ENCODE measurements at places on chromosomes 2 and 18.

DNA sequence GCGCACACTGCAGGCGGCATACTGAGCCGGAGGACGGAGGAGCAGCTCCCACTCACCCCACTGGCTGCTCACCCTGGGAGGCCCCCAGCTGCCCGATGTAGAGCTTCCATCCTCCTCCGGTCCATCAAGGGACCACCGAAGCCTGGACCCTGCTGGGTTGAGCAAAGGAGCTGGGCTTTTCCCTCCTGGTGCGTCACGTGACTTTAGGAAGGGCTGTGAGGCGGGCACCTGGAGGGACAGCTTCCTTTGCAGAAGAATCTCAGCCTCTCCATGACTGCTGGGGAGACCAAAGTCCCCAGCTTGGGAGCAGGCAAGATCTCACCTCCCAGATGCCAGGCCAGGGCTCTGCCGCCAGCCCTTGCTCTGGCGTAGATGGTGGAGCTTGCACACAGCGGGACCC, 102.7 kb downstream of the TWIST2 start:
- DNase-seq, result no peak

DNA sequence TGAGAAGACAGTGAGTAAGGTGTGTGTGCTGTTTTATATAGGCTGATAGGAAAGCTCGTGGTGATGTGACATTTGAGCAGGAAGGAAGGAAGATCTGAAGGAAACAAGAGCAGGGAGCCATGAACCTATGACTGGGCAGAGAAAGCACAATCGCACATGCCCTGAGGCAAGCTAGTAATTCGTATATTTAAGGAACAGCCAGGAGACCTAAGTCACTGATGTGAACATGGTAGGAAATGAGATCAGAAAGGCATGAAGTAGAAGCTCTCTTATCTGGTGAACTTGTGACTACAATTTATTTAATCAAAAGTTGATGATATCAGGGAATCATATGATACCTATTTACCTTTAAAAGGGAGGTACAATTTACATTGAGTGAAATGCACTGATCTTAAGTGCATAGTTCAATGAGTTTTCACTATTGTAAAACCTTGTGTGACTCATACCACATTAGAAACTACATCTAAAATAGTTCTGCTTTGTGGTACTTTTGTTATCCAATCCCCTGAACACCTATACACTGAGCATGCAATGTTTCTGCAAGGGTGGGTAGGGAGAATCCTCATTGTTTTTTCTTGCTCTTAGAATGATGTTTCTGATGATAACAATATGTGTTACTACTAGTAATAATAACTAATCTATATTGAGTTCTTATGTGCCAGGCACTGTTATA, 67.5 kb downstream of the GALNT13 start:
- DNase-seq, result no peak

DNA sequence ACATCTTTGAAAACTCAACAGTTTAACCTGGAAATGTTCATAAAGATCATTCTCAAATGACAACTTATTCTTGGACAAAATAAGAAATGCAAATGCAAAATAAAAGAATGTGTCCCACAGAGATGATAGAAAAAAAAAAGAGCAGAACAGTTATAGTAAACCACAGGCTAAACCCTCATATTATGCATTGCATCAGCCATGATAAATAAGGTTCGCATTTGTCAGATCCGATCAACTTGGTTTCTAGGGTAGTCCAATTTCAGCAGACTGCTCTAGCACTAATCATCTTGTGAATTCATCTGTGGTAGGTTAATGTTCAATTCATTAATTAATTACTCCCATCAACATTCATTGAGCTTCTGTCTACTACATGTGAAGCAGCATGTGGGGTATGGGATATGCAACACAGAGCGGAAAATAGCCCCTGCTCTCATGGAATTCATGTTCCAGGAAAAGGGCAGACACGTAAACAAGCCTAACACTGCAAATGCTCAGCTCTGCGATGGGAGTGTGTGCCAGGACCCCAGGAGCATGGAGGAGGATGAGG, 316.2 kb upstream of the REV1 start:
- DNase-seq, result no peak

GRCh38 chr2:118202707-118203303, 114.5 kb downstream of the INSIG2 start:
- peak; percentile 63 for DNase-seq

GRCh38 chr2:172856606-172857005, 121.0 kb downstream of the RAPGEF4 start:
- DNase-seq, result no peak

DNA sequence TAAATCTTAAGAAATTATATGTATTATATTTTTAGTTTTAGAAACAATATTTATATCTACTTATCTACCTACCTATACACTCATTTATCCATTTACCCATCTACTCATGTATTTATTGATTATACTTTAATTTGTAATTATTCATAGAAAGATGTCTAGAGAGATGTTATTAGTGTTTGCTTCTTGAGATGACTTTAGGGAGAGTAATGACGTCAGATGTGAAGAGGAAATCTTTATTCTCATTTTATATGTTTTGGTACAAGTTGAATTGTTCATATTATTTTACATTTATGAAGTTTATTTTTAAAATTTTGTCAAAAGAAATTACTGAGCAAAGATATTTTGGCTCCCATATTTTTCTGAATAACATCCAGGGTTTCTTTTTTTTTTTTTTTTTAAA, 271.3 kb upstream of the SLC8A1 start:
- no peak for DNase-seq

GRCh38 chr2:237341872-237342271, 72.1 kb downstream of the COL6A3 start:
- no peak for DNase-seq

GRCh38 chr2:203550266-203550665, 15.2 kb upstream of the RAPH1 start:
- no peak for DNase-seq

- no peak for DNase-seq
Measured at GRCh38 chr2:197596766-197597165, 78.6 kb downstream of the RFTN2 start.

DNA sequence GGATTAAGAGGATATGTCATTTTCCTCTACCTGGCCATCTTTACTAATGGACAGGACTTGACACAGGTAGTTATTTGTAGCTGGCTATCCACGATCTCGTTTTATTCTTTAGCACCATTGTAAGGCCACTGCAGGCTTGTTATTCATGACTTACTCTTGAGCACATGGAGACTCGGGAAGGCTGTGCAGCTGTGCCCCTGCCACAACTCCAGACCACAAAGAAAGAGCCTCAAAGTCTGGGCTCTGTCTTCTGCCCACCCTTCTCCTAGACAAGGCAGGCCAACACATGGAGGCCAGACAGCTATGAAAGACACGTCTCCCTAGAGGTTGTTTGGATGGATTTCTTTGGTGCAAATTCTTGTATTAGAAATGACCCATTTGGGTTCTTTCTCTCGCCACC, 133.8 kb downstream of the NAPG start:
- no peak for DNase-seq

GRCh38 chr2:149528983-149529382, 58.6 kb downstream of the MMADHC start:
- DNase-seq, result no peak

- no peak for DNase-seq
Measured at GRCh38 chr18:8416212-8417019, 192.8 kb upstream of the RAB12 start.

DNA sequence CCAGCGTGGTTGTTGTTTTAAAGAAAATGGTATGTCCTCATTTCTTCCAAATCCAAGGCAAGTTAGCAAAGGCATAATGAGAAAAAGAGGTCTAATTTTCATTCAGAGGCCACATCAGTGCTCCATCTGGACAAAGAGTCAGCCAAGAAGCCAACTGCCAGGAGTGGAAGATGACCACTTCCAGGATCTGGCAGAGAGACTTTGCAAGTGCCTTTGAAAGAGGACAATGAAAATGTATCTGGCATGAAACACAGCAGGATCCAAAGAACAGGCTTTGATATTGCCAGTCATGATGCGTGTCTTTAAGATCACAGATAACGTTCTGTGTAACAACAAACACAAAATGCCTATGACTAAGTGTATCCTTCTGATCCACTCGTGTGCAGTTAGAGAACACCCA, 82.8 kb downstream of the AFF3 start:
- no peak for DNase-seq

- no peak for DNase-seq
Measured at GRCh38 chr2:121309801-121310200, 24.8 kb upstream of the TFCP2L1 start.

DNA sequence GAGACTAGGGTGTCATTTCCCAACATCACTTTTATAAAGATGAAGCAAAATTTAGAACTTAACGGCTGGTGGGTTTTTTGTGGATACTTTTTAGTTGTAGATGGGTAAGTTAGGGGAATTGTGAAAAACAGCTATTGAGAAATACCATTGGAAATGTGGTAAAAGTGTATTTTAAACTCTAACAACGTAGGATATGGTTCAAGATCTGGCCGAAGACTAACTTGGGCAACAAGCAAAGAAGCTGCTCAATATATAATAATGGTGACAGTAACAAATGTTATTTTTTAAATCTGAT, 1.6 kb downstream of the DNAH7 start:
- no peak for DNase-seq

DNA sequence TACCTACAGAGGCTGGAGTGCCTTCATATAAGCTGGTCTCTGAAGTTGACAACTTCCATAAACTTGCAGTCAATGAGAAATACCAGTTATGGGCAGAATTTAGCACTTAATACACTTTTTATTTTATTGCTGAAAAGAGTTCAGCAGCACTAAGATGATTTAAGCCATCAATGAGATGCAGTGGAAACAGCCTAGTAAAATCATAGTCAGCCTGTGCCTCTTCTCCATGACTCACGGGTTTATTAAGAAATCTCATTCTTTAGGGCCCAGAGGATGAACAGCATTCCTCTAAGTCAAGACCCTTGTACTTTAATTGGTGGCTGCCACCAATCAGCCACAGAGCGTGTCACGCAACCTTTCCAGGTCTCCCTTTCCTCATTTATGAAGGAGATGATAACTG, 1357.9 kb upstream of the CELF4 start:
- no peak for DNase-seq

GRCh38 chr2:210681491-210681890, 125.1 kb downstream of the CPS1 start:
- DNase-seq, result no peak

GRCh38 chr18:51498085-51498855, 300.8 kb upstream of the MEX3C start:
- no peak for DNase-seq

GRCh38 chr2:165905269-165905668, 48.3 kb downstream of the TTC21B start:
- DNase-seq, result no peak

DNA sequence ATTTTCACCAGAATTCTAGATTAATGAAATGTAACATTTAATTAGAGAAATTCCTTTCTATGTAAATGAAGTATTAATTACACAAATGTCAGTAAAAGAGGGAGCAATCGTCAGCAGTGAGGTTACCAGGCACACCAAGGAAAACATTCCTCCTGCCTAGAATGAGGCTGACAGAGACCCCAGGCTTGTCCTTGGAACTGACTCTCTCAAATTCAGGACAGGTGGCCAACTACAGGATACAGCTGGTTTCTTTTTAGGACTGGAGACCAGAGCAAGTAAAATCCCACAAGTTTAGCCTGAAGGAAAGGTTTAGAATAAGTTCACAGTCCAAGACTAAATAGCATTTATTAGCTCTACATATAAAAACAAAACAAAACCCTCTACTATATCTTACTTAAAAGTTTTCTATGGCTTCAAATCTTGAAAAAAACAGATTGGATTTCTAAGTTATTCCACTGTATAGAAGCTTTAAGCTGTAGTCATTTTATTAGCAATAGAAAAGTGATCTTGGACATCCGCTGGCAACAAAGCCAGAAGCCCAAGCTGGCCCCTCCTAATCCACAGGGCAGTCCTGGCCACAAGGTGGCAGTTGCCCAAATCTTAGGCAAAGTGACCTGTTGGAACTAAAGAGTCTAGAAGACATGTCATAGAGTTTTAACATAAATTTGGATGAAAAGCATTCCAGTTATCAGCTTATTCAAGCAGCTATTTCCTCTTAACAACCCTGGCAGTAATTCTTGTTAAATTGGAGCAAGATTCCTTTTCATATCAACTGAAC, 81.0 kb downstream of the SP3 start:
- no peak for DNase-seq

GRCh38 chr2:229090225-229090624, 180.9 kb downstream of the PID1 start:
- no peak for DNase-seq

GRCh38 chr2:204483608-204484081, 61.6 kb upstream of the PARD3B start:
- no peak for DNase-seq

DNA sequence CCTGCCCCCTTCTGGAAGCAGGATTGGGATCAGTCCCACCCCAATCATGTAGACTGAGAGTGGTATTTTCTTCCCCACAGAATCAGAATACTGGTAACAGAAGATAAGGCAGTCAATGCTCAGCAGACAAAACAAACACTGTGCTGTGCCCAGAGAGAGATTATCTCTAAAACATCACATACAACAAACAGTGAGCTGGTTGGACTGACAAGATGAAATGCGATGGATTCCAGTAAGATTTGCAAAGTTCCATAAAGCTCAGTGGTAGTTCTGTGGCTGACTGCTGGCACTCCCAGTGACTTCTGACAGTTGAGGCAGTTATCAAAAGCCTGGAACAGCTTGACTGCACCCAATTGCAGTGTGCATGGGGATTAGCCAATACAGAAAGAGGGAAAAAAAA, 311.5 kb upstream of the MGAT5 start:
- DNase-seq, result no peak

GRCh38 chr2:45117383-45117782, 108.1 kb upstream of the SIX2 start:
- no peak for DNase-seq

DNA sequence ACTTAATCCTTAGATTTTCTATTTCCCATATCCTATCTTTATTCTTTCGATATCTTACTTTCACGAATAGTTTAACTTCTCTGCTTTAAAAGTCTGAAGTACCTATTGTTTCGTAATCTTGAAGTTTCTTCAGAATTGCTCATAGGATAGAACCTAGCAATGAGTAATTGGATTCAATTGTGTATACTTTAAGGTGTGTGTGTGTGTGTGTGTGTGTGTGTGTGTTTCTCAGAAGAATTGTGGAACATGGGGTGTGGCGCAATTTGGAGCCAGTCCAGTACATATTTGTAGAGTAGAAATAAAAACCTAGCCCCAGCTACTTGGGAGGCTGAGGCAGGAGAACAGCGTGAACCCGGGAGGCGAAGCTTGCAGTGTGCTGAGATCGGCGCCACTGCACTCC, 897.6 kb downstream of the BCL11A start:
- no peak for DNase-seq

DNA sequence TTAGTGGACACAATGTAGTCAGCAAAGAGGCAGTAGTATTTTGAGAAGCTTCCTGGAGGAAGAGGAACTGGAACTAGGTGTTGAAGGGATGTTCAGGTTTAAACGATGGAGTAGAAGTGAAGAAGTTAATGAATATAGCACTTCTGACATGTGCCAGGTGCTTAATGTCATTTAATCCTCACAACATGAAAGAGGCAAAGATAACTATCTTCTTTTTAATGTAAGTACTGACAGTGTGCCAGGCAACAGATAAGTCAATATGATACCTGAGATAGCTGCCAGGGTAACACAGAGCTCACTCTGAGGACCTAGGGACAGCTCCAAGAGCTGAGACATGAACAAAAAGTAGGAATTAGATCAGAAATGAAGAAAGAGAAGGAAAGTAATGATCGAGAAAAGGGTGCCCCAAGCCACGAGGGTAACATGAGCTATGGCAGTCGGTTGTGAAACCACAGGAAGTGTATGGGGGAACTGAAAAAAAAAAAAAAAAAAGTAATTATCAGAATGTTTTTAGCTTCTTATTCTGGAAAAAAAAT, 140.7 kb downstream of the RNF144A start:
- no peak for DNase-seq

GRCh38 chr2:19073522-19073921, 284.9 kb downstream of the OSR1 start:
- no peak for DNase-seq

GRCh38 chr2:173467751-173468150, 113.1 kb downstream of the CDCA7 start:
- no peak for DNase-seq
